Stimulated activated naive B cell treated with anti-CD40 and anti-IgM and Interleukin-4, amounts not matched to agents 10 μg/mL and 1 μg/mL and 100 μg/mL, for 72 hours (primary cell): ENCODE measurements at places on chromosomes 1 and 21.

DNA sequence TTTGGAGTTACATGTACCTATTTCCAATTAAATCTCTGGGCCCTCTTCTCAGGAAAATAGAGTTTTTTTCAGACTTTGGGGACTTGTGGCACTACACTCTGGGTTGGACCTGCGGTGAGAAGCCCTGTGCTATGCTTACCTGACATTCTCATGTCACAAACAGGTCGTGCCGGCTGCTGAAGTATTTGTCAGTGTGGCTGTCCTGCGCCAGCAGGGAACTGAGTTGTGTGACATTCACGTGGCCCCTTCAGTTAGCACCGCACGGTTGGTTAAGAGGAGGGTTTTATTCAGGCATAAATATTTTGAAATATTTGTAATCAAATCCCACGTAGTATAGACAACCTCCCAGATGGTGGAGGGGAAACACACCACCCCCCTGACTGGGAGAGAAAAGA is 6.3 kb upstream of the COL6A2 start:
- no peak overlapping the region for H3K4me3 ChIP-seq
- peaks cover 12% of the 10 kb centered on the region for H3K27me3 ChIP-seq
- H3K4me1 ChIP-seq: peaks cover 1% of the 10 kb centered on the region
- no peak overlapping the region for H3K27ac ChIP-seq
- DNase-seq: no peak

- peak overlapping the region; percentile 5 for H3K27ac ChIP-seq
- H3K4me3 ChIP-seq: no peak overlapping the region
- DNase-seq: no peak
These were observed 53.4 kb downstream of the MACO1 start for GRCh38 chr1:25484096-25484495.

GRCh38 chr1:230287674-230288315 is 138.3 kb downstream of the PGBD5 start:
- H3K4me3 ChIP-seq: peak overlapping the region; percentile 1
- H3K36me3 ChIP-seq: peaks cover 29% of the 10 kb centered on the region
- H3K27me3 ChIP-seq: no peaks in the 10 kb centered on the region
- H3K4me1 ChIP-seq: peaks cover 75% of the 10 kb centered on the region

- no peak overlapping the region for H3K4me3 ChIP-seq
- no peaks in the 10 kb centered on the region for H3K36me3 ChIP-seq
- peaks cover 18% of the 10 kb centered on the region for H3K4me1 ChIP-seq
These were observed 3.2 kb downstream of the TRNP1 start for GRCh38 chr1:26996665-26997064.

DNA sequence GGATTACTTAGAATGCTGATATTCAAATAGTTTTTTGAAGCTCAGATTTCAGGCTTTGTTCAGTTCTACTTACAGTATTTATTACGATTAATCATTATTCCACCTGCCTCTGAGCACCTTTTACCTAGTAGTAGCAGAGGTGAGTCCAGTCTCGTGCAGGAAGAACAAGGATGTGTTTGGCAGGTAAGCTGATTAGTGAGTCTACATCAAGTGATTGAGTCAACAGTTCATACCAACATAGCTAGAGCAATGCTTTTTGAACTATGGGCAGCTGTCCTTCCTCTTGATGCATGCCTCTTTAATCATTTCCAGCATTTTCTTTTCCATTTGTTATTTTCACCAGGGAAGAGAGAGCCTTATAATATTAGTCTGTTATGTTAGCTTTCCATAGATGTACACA is 838.9 kb downstream of the USP25 start:
- no peak for DNase-seq
- no peaks in the 10 kb centered on the region for H3K27me3 ChIP-seq
- no peak overlapping the region for H3K27ac ChIP-seq
- H3K36me3 ChIP-seq: no peaks in the 10 kb centered on the region
- H3K4me1 ChIP-seq: no peaks in the 10 kb centered on the region

- no peak overlapping the region for H3K27ac ChIP-seq
- no peak for DNase-seq
- peaks cover 11% of the 10 kb centered on the region for H3K4me1 ChIP-seq
These were observed 275.5 kb upstream of the FMN2 start for GRCh38 chr1:239816081-239816782.

- DNase-seq: no peak
- no peak overlapping the region for H3K4me3 ChIP-seq
- H3K4me1 ChIP-seq: peaks cover 23% of the 10 kb centered on the region
- no peaks in the 10 kb centered on the region for H3K36me3 ChIP-seq
- no peaks in the 10 kb centered on the region for H3K27me3 ChIP-seq
These were observed 224.5 kb downstream of the ST6GALNAC3 start for GRCh38 chr1:76299036-76299435.

DNA sequence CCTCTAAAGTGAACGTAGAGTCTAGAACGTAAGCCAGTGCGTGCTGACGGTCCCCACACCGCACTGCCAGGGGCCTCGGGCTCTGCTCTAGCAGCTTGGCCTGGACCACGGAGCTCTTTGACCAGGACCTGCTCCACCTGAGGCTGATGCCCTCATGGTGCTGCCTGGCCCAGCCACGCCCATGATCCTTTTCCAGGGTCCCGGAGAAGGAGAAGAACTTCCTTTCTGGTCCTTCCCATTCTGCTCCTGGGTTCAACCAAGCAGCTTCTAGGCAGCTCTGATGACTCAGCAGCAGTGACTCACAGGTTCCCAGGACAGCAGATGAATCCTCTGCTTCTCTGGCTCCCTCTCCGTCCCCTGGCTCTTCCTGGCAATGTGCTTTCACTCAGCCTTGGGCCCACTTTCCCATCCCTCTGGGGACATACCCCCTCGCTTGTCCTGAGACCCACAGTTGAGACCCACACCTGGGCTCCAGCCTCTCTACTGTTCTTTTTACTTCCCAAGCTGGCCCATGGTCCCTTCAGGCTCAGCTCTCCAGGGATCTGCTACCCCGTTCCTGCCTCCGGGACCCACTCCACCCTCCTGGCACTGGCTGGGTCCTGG is 246.3 kb upstream of the RAB4A start:
- no peak for DNase-seq
- no peak overlapping the region for H3K4me3 ChIP-seq
- H3K27me3 ChIP-seq: peaks cover 11% of the 10 kb centered on the region
- peaks cover 11% of the 10 kb centered on the region for H3K4me1 ChIP-seq
- no peak overlapping the region for H3K27ac ChIP-seq

GRCh38 chr1:27314169-27314568 is 7.8 kb upstream of the TMEM222 start:
- H3K4me3 ChIP-seq: no peak overlapping the region
- no peak for DNase-seq
- H3K27ac ChIP-seq: no peak overlapping the region
- H3K4me1 ChIP-seq: peaks cover 3% of the 10 kb centered on the region
- peaks cover 4% of the 10 kb centered on the region for H3K36me3 ChIP-seq

DNA sequence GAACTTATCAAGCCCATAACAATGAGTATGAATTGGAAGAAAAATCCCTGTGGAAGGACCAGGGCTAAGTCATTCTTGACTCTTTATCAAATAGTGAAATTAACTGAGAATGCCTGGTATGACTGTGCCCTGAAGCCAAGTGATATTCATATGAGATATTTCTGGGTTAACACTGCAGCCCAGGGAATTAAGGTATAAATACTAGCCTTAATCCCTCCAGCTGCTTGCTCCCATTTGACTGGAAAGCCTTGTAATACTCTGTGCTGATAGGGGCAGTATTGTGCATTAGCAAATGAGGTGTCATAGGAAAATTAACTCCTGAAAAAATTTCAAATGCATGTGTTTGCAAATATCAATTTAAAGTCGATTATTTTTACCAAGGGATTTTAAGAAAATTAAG is 568.8 kb downstream of the LMO4 start:
- no peaks in the 10 kb centered on the region for H3K27me3 ChIP-seq
- H3K4me1 ChIP-seq: peaks cover 6% of the 10 kb centered on the region
- H3K27ac ChIP-seq: no peak overlapping the region
- H3K4me3 ChIP-seq: no peak overlapping the region
- no peaks in the 10 kb centered on the region for H3K36me3 ChIP-seq

DNA sequence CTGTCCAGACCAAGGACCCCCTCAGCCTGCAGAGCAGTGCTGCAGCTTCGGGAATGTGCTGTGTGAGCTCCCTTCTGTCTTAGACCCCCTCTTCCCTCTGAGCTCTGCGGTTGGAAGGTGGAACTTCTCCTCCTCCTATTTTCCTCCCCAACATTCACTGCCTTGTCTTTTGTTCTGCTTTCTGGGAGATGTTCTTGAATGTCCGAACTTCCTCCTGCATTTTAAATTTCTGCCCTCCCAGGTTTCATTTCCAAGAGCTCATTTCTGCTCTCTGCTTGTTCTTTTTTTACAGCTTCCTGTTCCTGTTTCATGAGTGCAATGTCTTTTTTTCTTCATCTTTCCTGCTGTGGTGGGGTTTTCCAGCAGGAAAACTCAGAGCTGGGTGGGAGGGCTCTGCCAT is 29.3 kb downstream of the RRP1 start:
- no peak overlapping the region for H3K27ac ChIP-seq
- DNase-seq: no peak
- H3K4me1 ChIP-seq: peaks cover 9% of the 10 kb centered on the region
- H3K36me3 ChIP-seq: peaks cover 12% of the 10 kb centered on the region
- peaks cover 10% of the 10 kb centered on the region for H3K27me3 ChIP-seq
- no peak overlapping the region for H3K4me3 ChIP-seq

GRCh38 chr1:34846265-34846664 is 13.3 kb downstream of the SMIM12 start:
- DNase-seq: no peak
- H3K36me3 ChIP-seq: peaks cover 38% of the 10 kb centered on the region
- no peak overlapping the region for H3K4me3 ChIP-seq
- H3K4me1 ChIP-seq: peaks cover 7% of the 10 kb centered on the region

DNA sequence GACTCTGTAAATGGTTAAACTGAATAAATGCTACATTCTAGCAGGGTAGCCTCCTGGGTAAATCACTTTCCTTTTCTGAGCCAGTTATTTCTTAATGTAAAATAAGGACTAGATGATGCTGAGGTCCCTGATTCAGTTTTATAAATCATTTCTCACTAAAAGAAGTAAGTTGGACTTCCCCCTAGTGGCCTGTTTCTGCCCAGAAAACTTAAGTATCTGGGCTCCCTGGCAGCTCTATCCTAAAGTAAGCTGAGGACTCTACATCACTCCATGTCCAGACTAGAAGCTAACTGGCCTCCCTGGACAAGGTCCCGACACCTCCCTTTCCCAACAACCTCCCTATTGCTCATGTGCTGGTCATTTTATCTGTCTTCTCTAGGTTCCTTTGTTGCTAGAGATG is 3.0 kb downstream of the GPN2 start:
- no peak for DNase-seq
- no peaks in the 10 kb centered on the region for H3K27me3 ChIP-seq
- H3K27ac ChIP-seq: no peak overlapping the region
- H3K4me1 ChIP-seq: peaks cover 51% of the 10 kb centered on the region
- H3K4me3 ChIP-seq: no peak overlapping the region
- H3K36me3 ChIP-seq: peaks cover 52% of the 10 kb centered on the region

DNA sequence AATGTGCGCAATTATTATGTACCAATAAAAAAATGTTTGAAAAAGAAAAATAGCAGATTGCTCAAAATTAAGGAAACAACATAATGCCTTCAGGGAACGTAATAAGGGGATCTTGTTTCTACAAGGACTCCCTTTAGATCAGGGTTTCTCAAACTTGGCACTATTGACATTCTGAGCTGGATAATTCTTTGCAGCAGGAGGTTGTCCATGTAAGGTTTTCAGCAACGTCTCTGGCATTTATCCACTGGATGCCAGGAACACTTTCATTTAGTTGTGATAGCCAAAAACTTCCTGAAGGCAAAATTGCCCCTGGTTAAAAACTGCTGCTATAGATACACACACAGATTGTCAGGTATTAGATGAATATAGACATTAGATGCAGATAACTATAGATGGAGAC is 666.7 kb upstream of the ADAMTS5 start:
- H3K4me3 ChIP-seq: no peak overlapping the region
- no peaks in the 10 kb centered on the region for H3K4me1 ChIP-seq
- no peaks in the 10 kb centered on the region for H3K36me3 ChIP-seq
- DNase-seq: no peak
- H3K27me3 ChIP-seq: no peaks in the 10 kb centered on the region

DNA sequence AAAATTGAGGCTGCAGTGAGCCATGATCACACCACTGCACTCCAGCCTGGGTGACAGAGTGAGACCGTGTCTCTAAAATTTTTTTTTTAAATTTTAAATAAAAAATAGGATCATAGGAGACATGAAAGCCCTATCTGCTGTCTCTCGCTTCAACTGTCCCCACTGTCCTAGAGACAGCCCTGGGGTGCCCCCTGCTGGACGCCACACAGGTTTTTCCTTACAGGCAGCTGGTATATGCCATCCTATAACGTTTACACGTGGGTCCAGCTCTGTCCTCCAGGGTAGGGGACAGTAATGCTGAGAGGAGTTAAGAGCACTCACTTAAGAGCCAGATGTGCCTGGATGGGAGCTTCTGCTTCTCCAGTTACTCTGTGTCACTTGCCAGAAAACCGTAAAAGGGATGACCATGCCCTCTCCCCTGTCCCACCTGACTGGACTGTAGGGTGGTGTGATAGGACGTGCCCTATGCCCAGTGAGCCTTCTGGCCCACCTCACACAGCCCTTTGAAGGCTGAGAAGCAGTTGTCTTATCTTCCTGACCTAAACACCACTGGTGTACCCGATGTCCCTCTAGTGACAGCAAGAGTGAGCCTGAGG is 8.5 kb downstream of the FBXO2 start:
- DNase-seq: peak; percentile 62
- peaks cover 9% of the 10 kb centered on the region for H3K27me3 ChIP-seq
- H3K27ac ChIP-seq: no peak overlapping the region
- no peaks in the 10 kb centered on the region for H3K36me3 ChIP-seq

- no peak overlapping the region for H3K4me3 ChIP-seq
- H3K27me3 ChIP-seq: no peaks in the 10 kb centered on the region
- H3K36me3 ChIP-seq: no peaks in the 10 kb centered on the region
- DNase-seq: no peak
- no peak overlapping the region for H3K27ac ChIP-seq
- peaks cover 14% of the 10 kb centered on the region for H3K4me1 ChIP-seq
These were observed 32.4 kb downstream of the SPTA1 start for GRCh38 chr1:158654086-158654485.

DNA sequence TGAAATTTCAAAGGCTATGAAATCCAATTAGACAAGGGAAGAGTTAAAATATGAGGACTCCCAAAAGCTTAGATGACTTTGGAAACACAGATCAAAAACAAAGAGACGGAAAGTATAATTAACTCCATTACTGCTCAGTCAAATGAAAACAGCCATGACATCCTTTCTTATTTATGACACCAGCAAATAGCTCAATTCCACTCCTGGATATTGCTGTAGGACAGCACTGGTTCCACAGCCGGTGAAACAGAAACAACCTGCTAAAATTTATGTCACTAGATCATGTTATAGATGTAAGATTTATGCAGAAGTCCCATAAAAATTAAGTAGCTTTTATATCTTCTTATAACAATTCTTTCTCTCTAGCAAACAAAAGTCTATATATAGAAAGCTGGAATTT is 65.6 kb upstream of the RRP15 start:
- H3K27ac ChIP-seq: no peak overlapping the region
- H3K4me3 ChIP-seq: no peak overlapping the region
- H3K27me3 ChIP-seq: peaks cover 17% of the 10 kb centered on the region
- no peak for DNase-seq
- H3K4me1 ChIP-seq: no peaks in the 10 kb centered on the region
